Natural killer cell treated with Interleukin-12 subunit alpha and Interleukin-12 subunit beta and Interleukin-15 and Interleukin-18, amount 100 ng/mL, for 72 hours (primary cell): ENCODE measurements at places on chromosomes 1 and 21. TPM values are rescaled to one million over a fixed set of nuclear protein-coding genes. Genes with fewer than 3 reads are reported as not detected.

DNA sequence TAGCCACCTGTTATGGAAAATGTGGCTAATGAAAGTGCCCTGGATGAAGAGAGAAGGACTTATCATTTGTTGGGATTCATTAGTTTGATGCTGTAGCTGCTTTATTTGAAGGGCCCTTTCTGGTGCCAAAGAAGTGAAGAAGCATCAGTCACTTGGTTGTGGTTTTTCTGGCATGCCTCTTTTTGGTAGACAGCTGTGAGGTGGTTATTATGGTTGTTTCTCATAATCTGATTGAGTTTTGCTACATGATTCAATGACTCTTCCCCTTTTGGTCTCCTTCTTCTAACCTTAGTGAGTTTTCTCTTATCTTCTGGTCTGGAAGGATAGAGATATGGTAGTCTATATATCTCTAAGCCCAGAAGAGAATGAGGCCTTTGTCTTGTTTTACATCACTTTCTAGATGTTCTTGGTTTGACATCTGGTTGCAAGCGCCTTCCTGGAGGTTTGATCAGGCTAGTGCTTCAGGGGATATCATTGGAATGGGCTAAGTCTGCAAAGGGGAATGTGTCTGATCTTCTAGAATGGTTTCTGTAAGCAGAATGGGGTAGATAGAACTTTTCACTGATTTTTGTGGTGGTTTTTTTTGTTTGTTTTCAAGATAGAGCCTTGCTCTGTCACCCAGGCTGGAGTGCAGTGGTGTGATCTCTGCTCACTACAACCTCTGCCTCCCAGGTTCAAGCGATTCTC lies 26.0 kb downstream of the ARID1A start:
- DNase-seq, result no peak
- H3K4me3 ChIP-seq, result peak overlapping the region; percentile 79
- peak overlapping the region; percentile 73 for H3K27ac ChIP-seq
- H3K36me3 ChIP-seq, result peaks cover 5% of the 10 kb centered on the region

GRCh38 chr1:156114101-156114918 lies at the start of gene LMNA:
LMNA (plus strand) TSS chr1:156114711; CDS start chr1:156114919, 208 bp downstream.
- peak within 1 kb of the TSS; percentile 83 for H3K4me3 ChIP-seq
- no peaks in the 10 kb centered on the region for H3K36me3 ChIP-seq
- H3K27ac ChIP-seq, result peak within 1 kb of the TSS; percentile 33
- peaks cover 29% of the 10 kb centered on the region for H3K27me3 ChIP-seq
- peak; percentile 78 for DNase-seq

- no peak overlapping the region for H3K27ac ChIP-seq
- H3K27me3 ChIP-seq, result peaks cover 14% of the 10 kb centered on the region
- DNase-seq, result no peak
- H3K4me3 ChIP-seq, result no peak overlapping the region
- no peaks in the 10 kb centered on the region for H3K36me3 ChIP-seq
Observed at GRCh38 chr1:93031711-93032110, 47.4 kb upstream of the MTF2 start.

WNT4 gene
- not detected for total RNA-seq
